ENCODE measurements at places on chromosomes 12 and 14.

DNA sequence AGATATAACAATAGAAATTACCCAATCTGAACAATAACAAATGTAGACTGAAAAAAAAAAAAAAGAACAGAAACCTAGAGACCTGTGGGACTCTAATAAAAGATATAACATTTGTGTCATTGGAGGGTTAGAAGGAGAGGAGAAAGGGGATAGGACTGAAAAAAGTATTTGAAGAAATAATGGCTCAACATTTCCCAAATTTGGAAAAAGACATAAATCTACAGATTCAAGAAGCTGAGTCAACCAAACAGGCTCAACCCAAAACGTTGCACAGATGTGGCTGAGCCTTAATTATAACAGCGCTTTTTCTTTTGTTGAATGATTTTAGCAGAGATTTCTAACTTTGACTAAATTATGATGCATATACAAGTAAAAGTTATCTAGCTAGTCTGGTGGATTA lies 131.3 kb downstream of the TMTC3 start:
- no peak for DNase-seq

DNA sequence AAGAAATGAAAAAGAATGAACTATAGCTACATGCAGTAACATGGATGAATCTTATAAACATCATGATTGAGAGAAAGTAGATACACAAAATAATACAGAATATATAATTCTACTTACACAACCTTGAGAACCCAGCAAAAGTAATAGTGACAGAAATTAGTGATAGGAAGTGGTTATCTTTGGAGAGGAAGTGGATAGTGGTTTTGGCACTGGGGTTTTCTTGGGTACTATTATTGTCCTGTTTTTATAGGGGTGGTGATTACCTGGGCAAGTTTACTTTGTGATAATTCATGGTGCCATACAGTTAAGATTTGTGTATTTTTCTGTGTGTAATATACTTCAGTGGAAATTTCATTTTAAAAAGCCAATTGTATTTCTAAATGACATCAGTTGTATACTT lies 352.7 kb downstream of the AEBP2 start:
- DNase-seq: no peak

- peak; percentile 22 for DNase-seq
These were observed 153.2 kb upstream of the DDHD1 start for GRCh38 chr14:53306267-53306721.

DNA sequence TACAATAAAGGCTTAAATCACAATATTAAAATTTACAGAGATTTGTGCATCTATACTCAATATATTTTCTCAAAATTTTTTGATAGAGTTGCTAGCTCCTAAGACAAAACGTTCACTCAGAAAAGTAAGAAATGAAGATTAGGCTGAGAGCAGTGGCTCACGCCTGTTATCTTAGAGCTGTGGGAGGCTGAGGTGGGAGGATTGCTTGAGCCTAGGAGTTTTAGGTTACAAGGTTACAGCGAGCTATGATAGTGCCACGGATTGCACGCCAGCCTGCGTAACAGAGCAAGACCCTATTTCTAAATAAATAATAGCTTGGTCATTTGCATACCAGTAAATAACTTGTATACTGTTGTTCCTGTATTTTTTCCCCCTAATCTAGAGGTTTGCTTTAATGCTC lies 35.0 kb upstream of the CFL2 start:
- DNase-seq: no peak

GRCh38 chr12:62726471-62726980 lies 208.4 kb downstream of the PPM1H start:
- no peak for DNase-seq

- no peak for DNase-seq
These were observed 17.0 kb upstream of the DICER1 start for GRCh38 chr14:95174184-95174792.

DNA sequence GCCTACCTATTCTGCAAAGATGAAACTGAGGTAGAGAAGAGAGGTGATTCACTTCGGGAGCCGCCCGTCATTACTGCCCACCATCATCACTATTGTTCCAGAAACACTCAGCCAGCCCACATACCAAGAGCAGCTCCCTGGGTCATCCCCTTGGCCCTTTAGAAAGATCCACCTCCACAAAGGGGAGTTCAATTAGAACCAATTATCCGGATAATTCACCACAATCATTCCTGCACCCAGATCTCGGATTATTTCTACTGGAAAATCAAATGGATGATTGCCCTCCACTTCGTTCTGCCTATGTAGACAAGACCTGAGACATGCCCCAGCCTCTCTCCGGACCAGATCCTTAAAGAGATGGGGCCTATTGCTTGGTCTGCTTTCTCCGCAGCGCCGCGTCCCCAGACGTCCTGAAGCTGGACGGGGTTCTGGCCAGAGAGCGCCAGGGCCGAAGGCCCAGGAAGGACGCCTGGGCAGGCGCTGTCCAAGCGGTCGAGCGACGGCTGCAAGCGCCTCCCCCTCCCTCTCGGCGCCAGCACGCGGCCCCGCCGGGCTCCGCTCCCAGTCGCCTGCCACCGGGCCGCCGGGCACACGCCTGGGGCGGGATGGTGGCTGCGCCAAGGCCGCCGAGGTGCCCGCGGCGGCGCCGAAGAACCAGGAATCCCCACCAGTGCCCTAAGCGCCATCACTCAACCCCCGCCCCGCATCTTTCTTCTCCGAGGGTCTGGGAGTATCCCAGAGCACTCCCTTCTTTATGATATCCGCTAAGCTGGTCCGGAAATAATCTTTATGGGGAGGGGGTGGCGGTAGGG lies 1.3 kb upstream of the ASCL1 start:
- no peak for DNase-seq

Data from H54 (cell line).